ENCODE measurements at places on chromosomes 6 and 20.

GRCh38 chr6:146194434-146194833 is 165.6 kb downstream of the GRM1 start:
- no peak for DNase-seq

GRCh38 chr20:45918182-45918737 is 6.3 kb upstream of the PLTP start:
- DNase-seq: no peak

- DNase-seq: no peak
Observed at GRCh38 chr6:138510093-138510492, 10.8 kb upstream of the NHSL1 start.

DNA sequence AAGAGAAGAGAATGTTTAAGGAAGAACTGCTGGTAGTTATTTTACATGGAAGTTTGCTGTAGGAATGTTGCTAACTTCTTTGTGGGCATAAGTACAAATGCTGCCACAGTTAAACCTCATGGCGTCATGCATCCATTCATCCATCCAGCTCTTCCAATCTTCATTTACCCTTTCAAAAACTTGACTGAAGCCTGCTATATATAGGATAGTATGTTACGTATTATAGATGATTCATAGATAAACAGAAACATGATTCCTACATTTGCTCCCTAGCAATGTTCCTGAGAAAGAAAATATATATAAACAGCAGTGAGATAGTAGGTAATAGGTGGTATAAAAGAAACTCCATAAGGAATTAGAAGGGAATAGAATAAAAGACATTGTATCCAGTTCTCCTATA is 93.7 kb downstream of the NDUFAF5 start:
- no peak for DNase-seq

DNA sequence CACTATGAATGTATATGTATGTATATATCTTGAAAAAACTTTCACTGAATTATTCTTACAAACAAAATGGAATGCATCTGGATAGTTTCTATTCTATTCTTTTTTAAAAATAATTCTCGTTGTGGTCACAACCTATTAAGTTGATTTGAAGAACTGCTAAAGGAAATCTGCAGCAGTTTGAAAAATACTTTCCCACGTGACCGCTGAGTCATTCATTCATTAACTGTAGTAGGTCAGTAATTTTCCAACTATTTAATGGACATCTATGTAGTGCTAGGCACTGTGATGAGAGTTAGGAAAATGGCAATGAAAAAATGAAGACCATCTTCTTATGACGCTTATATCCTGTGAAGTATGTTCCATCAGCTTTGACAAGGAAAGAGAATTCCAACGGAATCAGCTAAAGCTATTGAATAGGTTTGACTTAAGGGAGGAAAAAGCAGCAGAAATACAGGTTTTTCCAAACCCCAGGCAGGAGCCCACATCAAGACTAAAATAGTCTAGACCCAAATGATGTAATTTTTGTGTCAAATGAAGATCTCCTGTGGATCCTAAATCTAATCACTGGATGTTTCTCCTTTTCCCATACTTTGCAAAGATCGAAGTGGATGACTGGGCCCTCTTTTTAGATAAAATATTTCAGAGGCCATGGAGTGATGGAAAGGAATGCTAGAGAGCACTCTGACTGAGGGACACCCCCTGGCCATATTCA is 4.1 kb upstream of the EFHC1 start:
- no peak for DNase-seq

GRCh38 chr20:49186535-49187329 is 1.4 kb downstream of the STAU1 start:
- DNase-seq: no peak

- DNase-seq: no peak
Observed at GRCh38 chr20:57496592-57496991, 28.3 kb downstream of the CTCFL start.

- no peak for DNase-seq
Observed at GRCh38 chr6:15698471-15698870, 35.6 kb upstream of the DTNBP1 start.

- no peak for DNase-seq
Observed at GRCh38 chr20:62178316-62179161, 4.3 kb upstream of the MTG2 start.

GRCh38 chr20:48594533-48594932 is 233.3 kb downstream of the PREX1 start:
- DNase-seq: no peak

- DNase-seq: no peak
Observed at GRCh38 chr6:111743862-111744692, 129.2 kb downstream of the FYN start.

GRCh38 chr6:87393026-87393622 is 14.6 kb upstream of the CFAP206 start:
- no peak for DNase-seq

GRCh38 chr6:72809746-72810379 is 188.0 kb downstream of the KCNQ5 start:
- DNase-seq: no peak

GRCh38 chr6:144262470-144263369 is 22.4 kb upstream of the UTRN start:
- no peak for DNase-seq

- no peak for DNase-seq
Observed at GRCh38 chr6:17855381-17855780, 132.1 kb downstream of the KIF13A start.

DNA sequence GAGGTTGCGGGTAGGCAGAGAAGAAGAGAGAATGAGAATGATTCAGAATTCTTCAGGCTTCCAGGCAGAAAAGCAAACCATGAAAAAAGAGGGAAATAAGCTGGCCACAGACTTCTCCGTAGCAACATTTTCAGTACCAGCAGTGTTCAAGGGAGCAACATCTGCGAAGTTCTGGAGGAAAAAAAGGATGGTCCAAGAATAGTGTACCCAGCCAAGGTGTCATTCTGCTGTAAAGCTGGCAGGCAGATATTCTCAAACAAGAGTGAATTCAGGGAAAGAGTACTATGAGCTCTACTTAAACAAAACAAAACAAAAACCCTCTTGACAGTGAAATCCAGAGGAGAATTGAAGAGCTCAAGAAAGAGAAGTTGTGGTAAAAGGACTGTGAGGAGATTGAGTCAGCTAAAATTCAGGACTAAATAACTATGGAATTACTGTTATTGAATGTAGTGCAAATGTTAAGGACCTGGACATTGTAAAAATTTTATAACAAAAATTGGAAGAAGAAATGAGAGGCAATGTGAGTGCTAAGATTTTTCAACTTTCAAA is 86.5 kb downstream of the ATRN start:
- DNase-seq: no peak

DNA sequence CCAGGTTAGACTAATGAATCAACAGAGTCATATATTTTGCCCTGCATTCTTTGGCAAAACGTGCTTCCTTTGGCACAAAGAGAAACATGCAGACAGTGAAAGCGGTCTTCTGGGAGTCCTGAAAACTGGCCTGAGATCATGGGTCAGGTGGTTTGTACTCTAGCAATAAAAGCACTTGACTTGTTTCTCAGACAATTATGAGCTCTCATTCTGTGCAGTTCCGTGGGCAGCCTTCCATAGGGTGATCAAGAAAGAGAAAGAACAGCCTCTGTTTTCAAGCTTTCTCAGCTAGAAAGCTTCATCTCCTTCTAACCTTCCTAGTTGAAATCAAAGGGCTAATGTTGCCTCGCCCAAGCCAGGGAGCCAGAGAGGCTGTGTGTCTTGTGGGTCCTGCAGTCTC is 62.7 kb upstream of the ISM1 start:
- no peak for DNase-seq

- DNase-seq: no peak
Observed at GRCh38 chr20:44309763-44310663, 989 bp downstream of the FITM2 start.

GRCh38 chr6:166824880-166825250 is 131.5 kb downstream of the RNASET2 start:
- DNase-seq: no peak

- no peak for DNase-seq
Observed at GRCh38 chr6:154861825-154862224, 128.6 kb downstream of the SCAF8 start.

DNA sequence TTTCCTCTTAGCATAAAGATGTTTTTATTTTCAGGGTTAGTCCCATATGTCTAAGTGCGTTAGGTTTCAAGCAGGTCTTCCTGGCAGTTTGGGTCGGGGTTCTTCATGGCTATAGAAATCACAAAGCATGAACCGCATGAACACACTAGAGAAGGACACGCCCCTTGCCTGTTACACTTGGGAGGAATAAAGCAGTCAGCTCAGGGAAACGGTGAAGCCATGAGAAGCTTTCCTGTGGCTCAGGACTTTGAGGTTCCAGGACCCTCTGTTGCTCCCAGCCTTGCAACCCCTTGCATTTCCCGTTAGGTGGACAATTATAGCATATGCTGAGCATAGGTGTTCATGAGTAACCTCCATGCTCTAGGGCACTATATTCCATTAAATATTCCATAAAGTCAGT is 96.7 kb downstream of the SYCP2 start:
- DNase-seq: no peak

GRCh38 chr20:52416953-52417352 is 225.4 kb upstream of the ZFP64 start:
- no peak for DNase-seq

DNA sequence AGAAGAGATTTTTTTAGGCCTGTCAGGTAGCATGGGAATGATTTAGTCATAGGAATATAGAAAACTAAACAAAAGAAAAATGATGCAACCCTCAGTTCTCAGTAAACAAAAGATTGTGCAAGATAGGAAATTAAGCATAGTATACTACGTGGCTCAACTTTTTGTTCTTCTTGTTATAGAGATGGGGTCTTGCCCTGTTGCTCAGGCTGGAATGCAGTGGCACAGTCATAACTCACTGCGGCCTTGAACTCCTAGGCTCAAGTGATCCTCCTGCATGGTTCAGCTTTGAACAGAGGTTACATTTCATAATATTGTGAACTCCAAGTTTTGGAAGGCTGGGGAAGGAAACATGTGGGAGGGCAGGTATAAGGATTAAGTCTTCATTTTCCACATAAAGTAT is 28.5 kb downstream of the SLX4IP start:
- DNase-seq: no peak

DNA sequence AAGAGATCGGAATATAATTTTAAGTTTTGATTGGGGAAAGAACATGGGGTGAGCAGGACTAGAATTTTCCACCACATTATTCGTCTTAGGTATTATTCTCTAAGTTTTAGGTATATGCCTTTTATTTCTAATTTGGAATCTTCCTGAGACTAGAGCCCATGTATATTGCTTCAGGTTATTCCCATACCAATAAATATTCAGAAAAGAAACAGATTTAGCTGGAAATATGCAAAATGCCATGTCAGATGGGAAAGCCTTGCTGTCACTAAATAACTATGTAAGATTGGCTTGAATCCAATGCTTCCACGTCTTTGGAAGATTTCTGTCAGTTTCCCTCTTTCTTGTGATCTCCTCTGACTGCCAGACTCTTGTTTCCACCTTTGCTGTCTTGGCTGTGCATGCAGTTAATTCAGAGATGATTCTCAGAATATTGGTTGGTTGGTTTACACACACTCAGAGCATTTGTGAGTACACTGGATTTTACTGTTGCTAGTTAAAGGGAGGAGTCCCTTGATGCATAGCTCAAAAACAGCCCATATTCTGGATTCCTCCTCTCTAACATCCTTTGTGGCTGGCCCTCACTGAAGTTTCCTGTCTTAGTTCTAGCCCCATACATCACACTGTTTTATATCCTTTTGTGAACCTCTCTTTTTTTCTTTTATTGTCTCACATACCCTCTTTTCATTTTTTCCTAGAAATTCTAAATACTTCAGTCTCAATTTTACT is 64.3 kb downstream of the GRM1 start:
- no peak for DNase-seq

DNA sequence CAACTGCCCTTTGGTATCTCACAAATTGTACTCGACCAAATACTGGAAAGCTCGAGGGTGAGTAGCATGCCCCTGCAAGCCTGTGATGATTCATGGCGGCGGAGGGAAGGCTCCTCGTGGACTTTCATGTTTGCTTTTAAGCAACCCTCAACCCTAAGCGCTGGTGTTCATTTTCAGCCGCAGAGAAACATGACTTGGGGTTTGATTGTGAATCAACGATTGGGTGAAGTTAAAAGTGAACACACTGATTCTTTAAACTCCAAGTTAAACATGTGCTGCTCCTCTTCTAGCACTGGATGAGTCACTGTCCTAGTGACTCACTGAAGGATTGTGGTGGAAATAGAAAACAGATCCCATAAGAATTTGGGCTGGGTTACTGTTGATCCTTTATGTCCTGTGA is 8.3 kb downstream of the CD109 start:
- DNase-seq: no peak

- DNase-seq: no peak
Observed at GRCh38 chr6:169169941-169170582, 83.6 kb downstream of the THBS2 start.
